ENCODE measurements at places on chromosomes 7 and 10.

DNA sequence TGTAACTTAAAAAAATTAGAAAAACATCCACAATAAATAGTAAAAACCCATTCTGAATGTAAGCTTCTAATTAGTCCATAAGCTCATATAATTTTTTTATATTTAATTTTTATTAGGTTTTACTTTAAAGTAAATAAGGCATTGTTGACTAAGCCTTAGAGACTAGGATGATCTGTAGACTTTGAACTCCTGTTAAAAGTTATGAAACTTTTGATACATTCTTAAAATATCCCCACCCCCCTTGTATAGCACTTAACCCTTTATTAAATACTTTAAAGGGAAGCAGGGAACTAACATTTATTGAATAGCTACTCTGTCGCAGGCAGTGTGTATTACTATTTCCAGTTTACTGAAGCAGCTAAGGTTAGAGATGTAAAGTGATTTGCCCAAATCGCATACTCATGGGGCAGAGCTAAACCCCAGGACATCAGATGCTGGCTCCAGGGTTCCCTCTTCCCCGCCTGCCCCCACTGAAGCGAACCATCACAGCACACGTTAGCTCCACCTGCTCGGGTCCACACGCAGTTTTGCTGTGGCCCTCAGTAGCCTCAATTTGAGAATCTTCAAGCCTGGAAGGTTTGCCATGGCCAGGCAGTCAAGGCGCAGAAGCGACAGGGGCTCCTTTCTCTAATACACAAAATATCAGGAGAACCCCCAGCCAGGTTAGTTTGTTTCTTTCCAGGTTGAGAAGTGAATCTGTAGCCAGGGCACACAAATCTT, 762 bp downstream of the PON1 start:
- no peaks in the 10 kb centered on the region for H3K36me3 ChIP-seq
- H3K27me3 ChIP-seq: peaks cover 10% of the 10 kb centered on the region
- H3K4me3 ChIP-seq: no peak overlapping the region
- H3K27ac ChIP-seq: no peak overlapping the region

DNA sequence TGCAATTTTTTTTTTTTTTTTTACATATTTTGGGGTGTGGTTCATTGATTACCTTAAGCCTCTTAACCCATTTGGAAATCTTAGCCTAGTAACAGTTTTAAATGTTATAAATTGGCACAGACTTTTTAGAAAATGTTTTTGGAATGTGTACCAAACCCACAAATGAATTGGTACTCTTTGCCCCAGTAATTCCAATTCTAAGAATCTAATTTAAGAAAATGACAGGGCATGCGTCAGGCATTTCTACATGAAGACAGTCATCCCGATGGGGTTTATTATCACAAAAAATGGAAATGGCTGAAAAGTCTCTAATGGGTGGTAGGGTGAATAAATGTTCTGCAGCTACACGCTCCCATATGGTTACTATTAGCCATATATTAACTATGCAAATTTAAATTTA, 54.9 kb downstream of the ITIH5 start:
- no peak for DNase-seq
- peaks cover 30% of the 10 kb centered on the region for H3K27me3 ChIP-seq
- H3K4me1 ChIP-seq: no peaks in the 10 kb centered on the region
- no peak overlapping the region for H3K27ac ChIP-seq
- no peak overlapping the region for H3K4me3 ChIP-seq

DNA sequence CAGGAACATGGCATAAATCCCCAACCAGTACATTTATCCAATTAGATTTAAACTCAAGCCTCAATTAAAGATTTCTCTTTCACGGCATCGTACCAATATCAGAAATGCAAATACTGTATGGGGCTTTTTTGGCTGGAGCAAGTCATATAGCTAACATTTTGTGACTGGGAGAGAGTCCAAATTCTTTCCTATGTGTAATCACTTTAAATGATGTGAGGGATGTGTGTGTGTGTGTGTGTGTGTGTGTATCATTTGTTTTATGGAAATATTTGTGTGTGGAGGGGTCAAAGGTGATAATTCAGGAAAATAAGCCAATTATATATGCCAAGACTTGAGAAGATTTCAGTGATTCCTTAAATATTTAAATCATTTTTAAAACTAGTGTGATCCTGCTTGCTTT, 196.6 kb downstream of the TRIL start:
- no peaks in the 10 kb centered on the region for H3K27me3 ChIP-seq
- no peak overlapping the region for H3K27ac ChIP-seq
- no peak for DNase-seq

DNA sequence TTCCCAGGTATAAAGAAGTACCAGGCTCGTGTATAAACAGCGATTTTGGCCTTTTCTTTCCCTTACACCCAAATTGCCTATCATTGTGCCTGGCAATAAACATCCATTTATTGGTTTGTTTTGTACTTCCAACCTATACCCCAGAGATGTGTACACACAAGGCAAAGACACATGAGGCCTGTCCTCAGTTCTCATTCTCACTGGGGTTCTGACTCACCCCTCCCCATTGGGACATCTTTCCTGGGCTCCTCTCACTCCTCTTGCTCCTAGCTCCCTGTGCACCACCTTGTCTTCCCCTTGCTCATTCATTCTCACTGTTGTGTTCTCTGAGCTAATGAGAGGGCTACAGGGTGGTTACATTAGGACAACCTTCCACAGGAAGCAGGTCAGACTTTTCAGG, 240.7 kb downstream of the ANK3 start:
- no peaks in the 10 kb centered on the region for H3K27me3 ChIP-seq
- H3K36me3 ChIP-seq: peaks cover 5% of the 10 kb centered on the region
- H3K4me1 ChIP-seq: peaks cover 7% of the 10 kb centered on the region

GRCh38 chr10:28302012-28302637, 739 bp downstream of the MPP7 start:
- no peaks in the 10 kb centered on the region for H3K27me3 ChIP-seq
- peaks cover 7% of the 10 kb centered on the region for H3K36me3 ChIP-seq
- peaks cover 45% of the 10 kb centered on the region for H3K4me1 ChIP-seq

- H3K27ac ChIP-seq: no peak overlapping the region
- peaks cover 85% of the 10 kb centered on the region for H3K27me3 ChIP-seq
- no peaks in the 10 kb centered on the region for H3K36me3 ChIP-seq
- DNase-seq: no peak
- H3K4me1 ChIP-seq: no peaks in the 10 kb centered on the region
Measured at GRCh38 chr10:6753644-6754043, 173.6 kb upstream of the PRKCQ start.

DNA sequence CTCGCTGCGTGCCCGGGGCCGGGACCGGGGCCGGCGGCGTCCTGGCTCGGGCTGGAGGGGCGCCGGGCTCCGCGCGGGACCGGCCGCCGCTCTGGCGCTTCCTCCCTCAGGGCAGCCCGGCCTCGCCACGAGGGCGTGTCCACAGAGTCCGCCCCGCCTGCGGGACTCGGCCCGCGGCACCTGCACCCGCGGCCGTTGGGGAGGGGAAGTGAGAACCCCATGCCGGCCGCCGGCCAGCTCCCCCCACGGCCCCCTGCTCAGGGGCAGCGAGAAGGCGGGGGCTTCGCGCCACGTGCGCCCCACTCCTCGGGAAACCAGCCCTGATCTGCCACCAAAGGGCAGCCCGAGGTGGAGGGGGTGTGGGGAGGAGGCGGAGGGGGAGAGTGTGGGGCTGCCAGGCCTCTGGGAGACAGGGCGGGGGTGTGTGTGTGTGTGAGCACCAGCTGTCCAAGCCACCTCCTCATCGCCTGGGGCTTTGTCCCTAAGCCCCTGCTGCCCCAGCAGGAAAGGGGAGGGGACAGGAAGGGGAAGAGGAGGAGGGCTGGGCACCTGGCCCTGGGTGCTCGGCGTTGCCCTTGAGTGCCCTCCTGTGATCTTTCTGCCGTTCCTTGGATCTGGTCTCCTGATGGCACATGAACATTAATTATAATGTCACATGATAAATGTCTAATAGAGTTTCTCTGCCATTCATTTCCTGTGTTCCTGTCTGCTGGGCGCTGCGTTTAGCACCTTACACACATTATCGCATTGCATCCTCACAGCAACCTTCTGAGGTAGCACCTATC, at the start of gene PIK3AP1:
Gene PIK3AP1 (minus strand): TSS at position 93 of the 785 bp plus-strand sequence. CDS start 120 bp downstream, outside the sequence.
- H3K36me3 ChIP-seq: peaks cover 12% of the 10 kb centered on the region
- peaks cover 60% of the 10 kb centered on the region for H3K4me1 ChIP-seq
- no peaks in the 10 kb centered on the region for H3K27me3 ChIP-seq
- peak; percentile 52 for DNase-seq
- H3K27ac ChIP-seq: peak within 1 kb of the TSS; percentile 96
- peak within 1 kb of the TSS; percentile 96 for H3K4me3 ChIP-seq

DNA sequence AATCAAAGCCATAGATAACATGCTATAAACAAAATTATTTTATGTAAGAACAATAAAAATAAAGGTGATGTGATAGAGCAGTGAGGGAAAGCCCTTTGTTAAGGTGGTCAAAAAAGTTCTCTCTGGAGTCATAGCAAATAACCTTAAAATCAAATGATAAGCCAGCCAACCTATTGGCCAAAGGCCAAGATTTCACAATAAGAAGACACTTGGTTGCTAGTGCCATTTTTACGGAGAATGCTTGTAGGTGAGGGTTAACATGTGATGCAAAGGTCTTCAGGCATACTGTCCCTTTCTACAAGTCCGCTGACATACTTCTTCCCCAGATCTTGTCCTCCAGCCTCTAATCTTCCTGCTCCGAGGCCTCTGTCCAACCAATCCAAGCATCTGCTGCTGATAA, 98.2 kb upstream of the ARID5B start:
- no peaks in the 10 kb centered on the region for H3K27me3 ChIP-seq
- H3K4me1 ChIP-seq: no peaks in the 10 kb centered on the region
- no peak overlapping the region for H3K27ac ChIP-seq
- no peaks in the 10 kb centered on the region for H3K36me3 ChIP-seq

DNA sequence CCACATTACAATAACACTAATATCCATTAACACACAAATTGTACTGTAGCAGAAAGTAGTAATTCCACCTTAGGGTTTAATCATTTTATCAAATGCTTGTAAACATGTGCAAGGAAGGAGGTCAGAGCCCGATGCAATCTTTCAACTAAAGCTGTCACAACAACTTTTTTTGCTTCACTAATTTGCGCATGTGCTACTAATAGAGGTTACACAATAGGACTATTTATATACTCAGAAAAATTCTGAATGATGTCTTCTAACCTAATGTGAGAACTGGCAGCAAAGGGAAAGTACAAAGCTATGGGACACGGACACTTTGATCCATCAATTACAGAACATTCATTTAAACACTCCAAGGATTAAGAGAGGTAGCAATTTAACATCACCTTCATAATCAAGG, 244.4 kb downstream of the CHCHD3 start:
- no peak overlapping the region for H3K4me3 ChIP-seq
- DNase-seq: no peak

DNA sequence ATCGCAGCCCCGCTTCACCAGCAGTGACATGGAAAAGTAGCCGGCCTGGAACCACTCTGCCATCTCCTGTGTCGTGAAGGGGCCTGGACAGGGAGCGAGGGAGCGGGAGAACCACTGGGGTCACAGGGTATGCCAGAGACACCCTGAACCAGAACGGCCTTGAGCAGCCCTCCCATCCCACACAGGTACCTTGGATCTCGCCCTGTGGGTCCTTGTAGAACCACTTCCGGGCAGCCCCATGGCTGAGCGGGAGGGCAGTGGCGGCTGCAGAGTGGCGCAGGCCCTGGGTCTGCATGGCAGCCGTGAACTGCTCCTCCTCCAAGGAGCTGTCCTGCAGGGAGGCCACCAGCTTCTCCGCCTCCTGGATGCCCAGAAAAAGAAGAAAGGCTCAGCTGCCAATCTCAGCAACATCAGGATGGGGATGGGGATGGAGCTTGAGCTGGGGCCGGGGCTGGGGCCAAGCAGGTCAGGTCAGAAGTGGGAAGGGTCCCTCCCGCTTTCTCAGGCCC, 9.5 kb downstream of the GIGYF1 start:
- no peak overlapping the region for H3K27ac ChIP-seq
- H3K36me3 ChIP-seq: peaks cover 19% of the 10 kb centered on the region
- DNase-seq: no peak
- H3K4me1 ChIP-seq: peaks cover 16% of the 10 kb centered on the region
- H3K27me3 ChIP-seq: no peaks in the 10 kb centered on the region

GRCh38 chr10:129421399-129422010, 45.5 kb upstream of the MGMT start:
- H3K4me3 ChIP-seq: no peak overlapping the region
- H3K36me3 ChIP-seq: no peaks in the 10 kb centered on the region
- no peaks in the 10 kb centered on the region for H3K4me1 ChIP-seq
- H3K27ac ChIP-seq: no peak overlapping the region
- no peak for DNase-seq
- peaks cover 41% of the 10 kb centered on the region for H3K27me3 ChIP-seq

DNA sequence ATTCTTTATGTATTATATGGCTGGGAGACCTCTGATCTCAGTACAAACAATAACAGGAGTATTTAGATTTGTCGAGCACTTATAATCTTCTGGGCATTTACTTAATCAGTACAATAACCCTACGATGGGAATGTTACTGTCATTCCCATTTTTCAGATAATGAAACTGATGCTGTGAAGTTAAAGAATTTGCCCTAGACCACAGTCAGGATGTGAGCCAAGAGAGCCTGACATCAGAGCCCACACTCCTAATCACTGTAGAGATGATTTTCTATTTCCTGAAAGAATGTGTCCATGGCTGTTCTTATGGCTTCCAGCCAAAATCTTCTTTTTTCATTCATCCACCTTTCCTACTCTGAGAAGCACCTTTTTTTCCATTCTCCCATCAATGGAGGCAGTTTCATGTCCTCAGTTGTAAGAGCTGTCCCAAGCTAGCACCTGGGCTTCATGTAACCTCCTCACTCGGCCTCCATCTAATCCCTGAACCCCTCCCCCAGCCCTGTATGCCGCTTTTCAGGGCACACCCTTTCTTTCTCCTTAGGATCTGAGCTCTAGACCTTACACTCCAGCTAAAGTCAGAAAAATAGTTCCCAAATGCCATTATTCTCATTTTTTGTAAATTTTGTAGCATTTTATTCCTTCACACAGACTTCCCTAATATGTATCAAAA, 12.2 kb upstream of the CAV1 start:
- DNase-seq: no peak
- peaks cover 13% of the 10 kb centered on the region for H3K27me3 ChIP-seq
- H3K27ac ChIP-seq: peak overlapping the region; percentile 87
- H3K4me1 ChIP-seq: peaks cover 20% of the 10 kb centered on the region
- H3K36me3 ChIP-seq: peaks cover 2% of the 10 kb centered on the region

DNA sequence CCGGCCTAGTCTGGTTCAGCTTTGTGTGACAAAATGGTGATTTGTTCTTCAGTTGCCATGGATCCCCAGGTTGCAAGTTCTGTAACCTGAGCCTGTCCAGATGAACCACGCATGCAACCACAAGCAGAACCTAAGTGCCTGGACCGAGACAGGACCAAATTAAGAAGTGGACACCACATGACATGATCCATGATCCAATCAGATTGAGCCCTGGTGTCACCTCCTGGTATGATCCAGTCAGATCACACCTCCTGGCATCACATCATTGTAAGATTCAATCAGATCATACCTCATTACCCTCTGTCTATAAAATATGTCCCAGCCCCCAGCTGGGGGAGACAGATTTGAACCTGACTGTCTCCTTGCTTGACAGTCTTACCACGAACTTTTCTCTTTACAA, 70.0 kb downstream of the MALSU1 start:
- peaks cover 1% of the 10 kb centered on the region for H3K36me3 ChIP-seq
- no peak overlapping the region for H3K4me3 ChIP-seq
- H3K27ac ChIP-seq: no peak overlapping the region
- H3K27me3 ChIP-seq: peaks cover 36% of the 10 kb centered on the region
- H3K4me1 ChIP-seq: peaks cover 7% of the 10 kb centered on the region

Data from central memory CD8-positive, alpha-beta T cell (primary cell).